SIG-M5 (cell line): ENCODE measurements at places on chromosomes 12 and 14.

DNA sequence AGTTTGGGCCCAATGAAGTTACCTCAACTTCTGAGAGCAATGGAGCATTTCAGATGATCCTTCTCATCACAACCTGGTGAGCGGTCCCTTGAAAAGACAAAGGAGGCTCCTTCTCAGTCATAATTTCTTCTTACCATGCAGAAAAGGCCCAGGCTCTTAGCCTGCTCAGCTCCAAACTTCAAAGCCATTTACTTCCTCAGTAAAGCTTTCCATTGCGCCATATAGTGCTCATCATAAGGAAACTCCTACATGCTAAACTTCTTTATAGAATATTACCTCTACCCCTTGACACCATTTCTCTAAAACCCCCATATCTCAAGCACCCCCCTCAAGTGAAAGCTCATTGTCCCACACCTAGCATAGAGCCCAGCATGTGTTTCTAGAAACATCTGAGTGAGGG lies 127.1 kb downstream of the GTF2A1 start:
- no peak for DNase-seq

- DNase-seq = no peak
Observed at GRCh38 chr14:38255673-38256532, at the start of gene CLEC14A. TSS of gene CLEC14A (minus strand) at chr14:38256093. CDS start at chr14:38256022, 71 bp downstream.

DNA sequence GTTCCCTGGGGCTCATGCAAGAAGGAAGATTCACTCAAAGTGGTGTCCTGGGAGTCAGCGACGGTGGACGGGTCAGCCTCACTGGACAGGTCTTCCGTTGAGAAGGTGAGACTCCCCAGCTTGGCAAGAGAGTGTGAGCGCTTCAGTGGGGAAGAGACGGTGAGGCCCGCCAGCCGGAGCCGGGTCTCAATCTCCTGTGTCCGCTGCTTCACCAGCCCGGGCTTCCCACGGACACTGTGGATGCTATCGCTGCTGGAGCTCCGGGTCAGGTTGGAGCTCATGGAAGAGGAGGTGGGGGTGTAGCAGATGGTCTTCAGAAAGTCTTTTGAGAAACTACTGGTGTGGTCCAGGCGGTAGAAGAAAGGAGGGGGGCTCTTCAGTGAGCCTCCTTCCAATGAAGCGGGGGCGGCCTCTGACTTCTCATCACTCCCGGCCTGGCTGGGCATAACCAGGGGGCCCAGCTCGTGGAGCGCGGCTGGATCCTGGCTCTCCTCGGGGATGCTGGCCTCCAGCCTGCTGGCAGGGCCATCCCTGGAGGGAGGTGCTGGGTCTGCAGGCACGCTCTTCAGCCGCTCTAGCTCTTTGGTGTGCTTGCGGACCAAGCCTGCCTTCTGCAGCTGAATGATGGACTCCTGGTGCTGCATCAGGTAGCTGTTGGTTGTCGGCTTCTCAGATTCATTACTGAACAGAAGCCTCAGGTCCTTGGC lies 56.9 kb upstream of the CORO1C start:
- no peak for DNase-seq

GRCh38 chr14:102589761-102590290 lies 2.6 kb upstream of the RCOR1 start:
- DNase-seq = no peak

- no peak for DNase-seq
Observed at GRCh38 chr12:2064071-2064507, 11.3 kb downstream of the CACNA1C start.
